ENCODE measurements at places on chromosomes 11 and 22. TPM values are rescaled to one million over a fixed set of nuclear protein-coding genes. Genes with fewer than 3 reads are reported as not detected.
A peak's percentile ranks its signal among the peaks of the same experiment; 100 is the strongest.

Gene UBQLN3
- polyA plus RNA-seq: not detected

Gene PNPLA2
- 72.2 TPM for polyA plus RNA-seq

DNA sequence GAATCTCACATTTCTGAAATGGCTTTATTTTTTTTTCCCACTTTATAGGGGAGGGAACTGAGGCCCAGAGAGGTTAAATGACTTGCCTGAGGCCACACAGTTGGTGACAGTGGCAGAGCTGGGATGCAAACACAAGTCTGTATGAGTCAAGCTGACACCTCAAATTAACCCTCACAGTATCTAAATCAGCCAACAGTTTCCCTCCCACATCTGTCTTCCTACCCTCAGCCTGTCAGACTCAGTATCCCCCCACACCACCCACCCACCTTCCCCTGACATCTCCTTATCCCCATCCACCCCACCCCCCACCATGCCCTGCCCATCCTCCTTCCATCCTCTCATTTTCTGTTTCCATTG, 95.2 kb downstream of the TP53I11 start:
- no peak for DNase-seq

- no peak for DNase-seq
These were observed 1.0 kb downstream of the CCDC85B start for GRCh38 chr11:65891219-65892136.

DNA sequence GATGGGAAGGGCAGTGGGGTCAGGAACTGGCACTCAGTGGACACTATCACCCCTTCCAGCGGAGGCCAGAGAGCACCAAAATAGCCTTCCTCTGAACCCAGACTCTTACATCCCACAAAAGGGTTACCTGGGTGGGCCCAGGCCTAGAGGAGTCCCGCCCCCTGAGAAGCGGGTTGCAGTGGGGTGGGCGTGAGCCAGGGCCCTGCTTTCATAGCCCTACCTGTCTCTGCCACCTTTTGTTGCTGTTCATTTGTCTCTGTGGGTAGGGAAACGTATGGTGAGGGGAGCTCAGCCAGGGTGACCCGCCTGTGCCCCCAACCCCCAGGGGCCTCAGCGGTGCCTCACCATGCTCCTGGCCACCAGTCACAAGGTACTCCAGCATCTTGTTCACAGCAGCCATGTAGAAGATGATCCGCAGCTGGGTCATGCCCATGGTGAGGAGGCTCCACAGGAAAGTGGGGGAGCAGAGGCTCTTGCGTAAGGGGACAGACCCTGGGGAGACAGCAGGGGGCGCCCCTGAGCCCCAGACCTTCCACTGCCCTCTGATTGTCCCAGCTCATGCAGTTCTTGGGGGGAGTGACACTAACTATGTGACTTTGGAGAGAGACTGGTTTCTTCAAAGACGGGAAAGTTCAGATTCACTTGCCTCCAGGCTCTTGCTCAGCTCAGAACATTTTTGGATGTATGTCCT, 24.0 kb downstream of the SLC43A1 start:
- DNase-seq: no peak

GRCh38 chr11:44557464-44557863, 8.0 kb upstream of the CD82 start:
- DNase-seq: no peak

GRCh38 chr11:117822074-117823033, 2.2 kb downstream of the FXYD2 start:
- DNase-seq: no peak

GRCh38 chr11:84714316-84714780, 912.8 kb downstream of the DLG2 start:
- peak; percentile 76 for DNase-seq
